ENCODE measurements at places on chromosomes 3 and 15.
A peak's percentile ranks its signal among the peaks of the same experiment; 100 is the strongest.

DNA sequence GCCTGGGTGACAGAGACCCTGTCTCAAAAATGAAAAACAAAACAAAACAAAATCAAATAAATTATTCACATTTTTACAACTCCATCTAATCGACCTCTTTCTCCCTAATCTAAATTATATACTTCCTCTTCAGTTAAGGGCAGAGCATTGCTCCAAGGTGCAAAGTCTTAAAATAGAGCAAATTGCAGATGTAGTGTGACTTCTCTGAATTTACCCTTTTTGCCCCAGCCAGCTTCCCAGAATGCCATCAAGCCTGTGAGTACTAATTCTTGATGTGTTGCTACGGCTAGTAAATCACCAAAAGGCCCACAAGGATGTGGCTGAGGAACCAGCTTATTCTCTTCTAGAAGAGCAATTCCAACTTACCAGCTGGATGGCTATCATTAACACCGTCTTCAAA, 53.4 kb upstream of the PPIB start:
- no peak for DNase-seq

DNA sequence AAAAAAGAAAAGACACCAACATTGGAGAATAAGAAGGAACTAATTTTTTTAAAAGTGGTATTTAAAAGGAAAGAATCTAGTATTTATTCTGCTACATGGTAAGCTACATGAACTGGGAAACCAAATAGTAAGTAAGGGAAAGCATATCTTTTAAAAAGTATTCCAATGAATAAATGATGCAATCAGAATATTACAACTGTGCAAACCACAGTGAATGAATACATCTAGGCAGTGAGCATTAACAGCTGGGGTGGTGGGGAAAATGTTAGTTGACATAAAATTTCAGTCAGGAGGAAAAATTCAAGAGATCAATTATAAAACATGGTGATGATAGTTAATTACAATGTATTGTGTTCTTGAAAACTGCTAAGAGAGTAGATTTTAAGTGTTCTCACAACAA, 16.9 kb downstream of the ICE2 start:
- no peak for DNase-seq

- peak; percentile 80 for DNase-seq
Observed at GRCh38 chr15:57697588-57697987, 8.9 kb upstream of the POLR2M start.

DNA sequence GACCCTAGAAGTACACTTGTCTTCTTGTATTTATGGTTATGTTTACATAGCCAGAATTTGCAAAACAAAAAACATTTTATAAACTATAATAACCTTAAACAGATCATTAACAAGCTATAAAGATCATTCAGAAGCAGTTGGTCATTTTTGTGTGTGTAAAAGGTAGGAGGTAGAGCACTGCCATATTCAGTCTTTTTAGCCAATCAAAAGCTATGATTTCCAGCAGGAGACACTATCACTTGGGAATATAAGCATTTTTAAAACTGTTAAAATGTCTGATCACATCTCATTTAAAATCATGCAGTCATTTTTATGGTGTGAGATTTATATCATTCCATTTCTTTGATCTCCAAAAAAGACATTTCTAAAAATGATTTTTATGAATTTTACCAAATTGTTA, 42.6 kb upstream of the ATP2C1 start:
- DNase-seq: no peak

DNA sequence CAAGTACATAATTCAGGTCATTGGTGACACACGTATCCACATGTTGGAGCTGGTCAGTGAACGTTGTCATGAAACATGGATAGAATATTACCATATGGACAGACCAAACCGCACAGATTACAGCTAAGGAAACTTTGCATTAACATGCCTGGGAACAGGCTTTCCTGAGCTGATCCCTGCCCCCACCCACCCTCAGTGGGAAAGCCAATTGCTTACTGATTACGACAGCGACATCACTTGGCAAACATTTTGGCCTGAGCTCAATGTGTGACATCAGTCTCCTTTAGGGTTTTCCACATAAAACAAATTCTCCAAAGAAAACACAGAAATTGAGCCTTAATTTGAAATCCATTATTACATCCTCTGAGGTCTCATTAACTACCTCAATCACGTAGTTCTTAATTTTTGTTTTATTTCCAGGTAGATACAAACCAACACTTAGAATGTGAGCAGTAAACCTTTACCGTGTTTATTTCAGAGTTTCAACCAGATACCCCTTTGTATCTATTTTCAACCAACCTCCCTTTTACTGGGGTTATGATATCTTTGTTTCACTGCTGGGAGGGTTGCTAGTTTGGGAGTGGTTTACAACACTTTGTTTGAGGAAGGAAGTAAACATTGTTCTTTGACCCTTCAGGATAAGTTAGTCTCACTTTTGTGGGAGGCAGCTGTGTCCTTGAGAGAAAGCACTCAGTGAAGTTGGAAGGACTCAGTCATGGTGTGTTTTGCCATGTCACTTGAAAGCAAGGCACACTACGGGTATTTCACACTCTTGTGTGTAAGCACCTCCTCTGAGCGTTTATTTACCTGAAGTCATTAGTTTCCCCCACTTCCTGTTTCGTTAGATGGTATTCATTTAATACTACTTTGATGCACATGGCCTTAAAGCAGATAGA, 103.1 kb downstream of the CMSS1 start:
- peak; percentile 80 for DNase-seq

GRCh38 chr3:12796171-12797123, at the start of gene CAND2:
CAND2 (plus strand) TSS chr3:12796680; CDS start chr3:12796721, 41 bp downstream.
- peak; percentile 57 for DNase-seq

DNA sequence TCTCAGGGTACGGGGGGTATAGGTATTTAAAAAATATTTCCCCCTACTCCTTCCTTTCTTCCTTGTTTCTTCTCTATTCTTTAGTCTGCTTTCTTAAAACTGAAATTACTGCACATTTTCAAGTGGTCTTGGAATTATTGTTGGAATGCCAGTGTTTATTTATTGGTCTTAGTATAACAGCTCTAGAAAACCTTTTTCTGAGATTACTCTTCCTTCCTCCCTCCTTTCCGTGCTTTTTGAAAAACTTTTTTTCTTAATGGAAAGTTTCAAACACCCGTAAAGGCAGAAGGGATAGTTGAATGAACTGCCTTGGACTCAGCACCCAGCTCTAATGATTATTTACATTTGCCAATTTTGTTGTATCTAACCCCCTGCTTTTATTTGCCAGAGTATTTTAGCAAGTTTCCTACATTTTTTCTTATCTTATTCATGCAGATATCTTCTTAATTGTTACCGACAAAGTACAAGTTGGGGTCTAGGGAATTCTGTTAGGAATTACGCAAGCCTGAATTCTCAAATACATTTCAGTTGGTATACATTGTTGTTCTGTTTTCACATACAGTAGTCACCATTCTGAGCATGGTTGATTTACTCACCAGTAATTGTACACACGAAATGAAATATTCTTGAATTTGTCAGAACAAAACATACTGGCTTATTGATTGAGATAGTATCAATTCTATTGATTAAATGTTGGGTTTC, 36.2 kb downstream of the KAT2B start:
- no peak for DNase-seq

DNA sequence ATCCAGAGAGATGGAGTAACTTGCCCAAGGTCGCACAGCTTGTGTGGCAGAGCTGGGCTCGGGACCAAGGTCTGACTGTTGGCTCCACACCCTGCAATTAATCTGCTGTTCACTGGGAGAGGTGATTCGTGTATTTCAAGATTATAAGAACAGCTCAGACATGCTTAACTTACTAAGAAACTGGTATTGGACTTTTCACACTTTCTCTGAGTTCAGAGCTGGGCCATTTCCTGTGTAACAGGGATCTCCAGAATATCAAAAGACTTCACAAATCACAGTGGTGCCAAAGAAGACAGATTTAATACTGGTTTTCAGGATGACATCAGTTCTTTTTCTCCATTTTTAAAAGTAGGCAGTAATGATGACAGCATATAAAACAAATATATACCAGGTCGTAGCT, 156.8 kb upstream of the UBE2E1 start:
- DNase-seq: no peak

DNA sequence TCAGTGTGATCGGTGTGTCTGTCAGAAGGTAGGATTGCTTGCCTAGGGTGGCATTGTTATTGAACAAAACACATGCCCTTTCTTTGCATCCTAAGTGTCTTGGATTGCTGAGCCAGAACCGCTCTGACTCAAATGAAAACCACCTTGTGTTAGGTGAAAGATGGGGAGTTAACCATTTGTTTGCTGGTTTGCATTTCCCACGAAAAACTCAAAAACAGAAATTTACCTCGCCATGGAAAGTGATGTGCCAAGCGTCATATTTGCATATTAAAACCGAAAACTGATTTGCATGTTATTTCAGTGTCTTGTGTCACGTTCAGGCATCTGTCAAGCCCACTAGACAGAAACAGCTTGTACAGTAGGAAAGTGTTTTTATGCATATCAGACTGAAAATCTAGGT, 474.6 kb upstream of the TPRG1 start:
- DNase-seq: no peak

- DNase-seq: peak; percentile 59
Observed at GRCh38 chr15:39944726-39945125, 10.8 kb downstream of the EIF2AK4 start.

GRCh38 chr3:33117461-33117860, 3.6 kb downstream of the CRTAP start:
- no peak for DNase-seq

DNA sequence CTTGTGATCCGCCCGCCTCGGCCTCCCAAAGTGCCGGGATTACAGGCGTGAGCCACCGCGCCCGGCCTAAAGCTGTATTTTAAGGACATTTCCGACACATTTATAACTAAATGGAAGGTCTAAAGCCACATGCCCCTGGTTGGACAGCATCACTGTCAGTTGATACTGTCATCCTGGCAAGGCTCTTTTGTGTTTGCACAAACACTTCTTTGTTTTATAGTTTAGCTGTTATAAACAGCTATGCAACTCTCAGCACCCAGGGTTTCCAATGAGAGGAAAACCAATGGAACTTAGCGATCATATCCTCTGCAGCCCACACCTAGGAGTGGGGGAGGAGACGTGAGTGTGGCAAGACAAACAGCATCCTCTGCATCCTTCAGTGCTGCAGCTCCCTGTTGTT, 19.7 kb downstream of the NIPA1 start:
- DNase-seq: no peak

DNA sequence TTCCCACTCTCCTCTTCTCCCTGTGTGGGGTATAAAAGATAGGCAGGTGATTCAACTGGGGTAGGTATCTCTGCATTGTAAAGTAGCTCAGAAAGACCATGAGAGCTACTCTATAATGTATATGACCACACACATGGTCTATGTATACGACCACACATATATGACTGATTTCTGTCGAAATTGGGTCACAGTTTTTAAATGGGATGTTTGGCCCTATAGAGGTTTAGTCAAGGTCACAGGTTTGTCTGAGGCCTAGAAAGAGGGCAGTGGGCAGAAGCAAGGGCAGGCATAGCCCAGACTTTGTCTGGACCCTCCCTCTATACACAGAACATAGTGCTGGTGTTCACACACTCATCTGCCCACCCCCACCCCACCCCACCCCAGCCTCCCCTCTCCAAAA, 4.4 kb downstream of the LAMP3 start:
- DNase-seq: no peak

DNA sequence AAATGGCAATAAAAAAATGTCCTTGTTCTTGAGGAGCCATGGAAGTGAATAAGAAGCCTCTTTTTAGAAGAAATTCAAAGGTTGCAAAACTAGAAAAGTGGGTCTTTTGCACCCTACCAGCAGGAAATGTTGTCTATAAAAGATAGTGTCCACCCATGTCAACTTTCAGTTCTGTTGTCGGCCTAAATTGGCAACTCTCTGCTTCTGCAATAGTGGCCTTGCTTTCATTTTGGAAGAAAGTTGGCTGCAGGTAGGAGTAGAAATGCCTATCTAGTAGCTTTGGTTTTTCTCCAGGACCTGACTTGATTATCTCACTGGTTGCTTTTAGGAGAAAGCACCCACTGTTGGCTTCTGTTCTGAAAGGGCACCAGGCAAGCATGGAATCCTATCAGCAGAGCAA, 85.4 kb downstream of the TMEM108 start:
- DNase-seq: no peak

GRCh38 chr3:142618917-142619461, 22.8 kb downstream of the PLS1 start:
- DNase-seq: no peak

DNA sequence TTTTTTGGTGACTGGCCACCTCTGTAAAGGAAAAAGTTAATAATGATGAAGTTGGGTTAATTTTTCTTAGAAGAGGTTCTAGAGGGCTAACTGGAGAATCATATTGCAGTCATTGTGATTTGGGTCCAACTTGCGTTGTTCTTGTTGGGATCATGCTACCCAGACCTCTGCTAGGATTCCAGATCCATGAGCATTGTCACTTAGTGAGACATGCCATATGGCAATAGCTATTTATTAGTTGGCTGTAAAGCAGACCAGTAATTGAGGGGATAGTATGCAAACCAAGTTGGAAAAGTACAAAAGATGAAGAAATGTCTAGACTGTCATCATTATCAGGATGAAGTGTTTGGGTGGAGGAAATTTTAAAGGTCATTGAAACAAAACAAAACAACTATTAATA, 30.7 kb upstream of the P2RY12 start:
- DNase-seq: no peak

DNA sequence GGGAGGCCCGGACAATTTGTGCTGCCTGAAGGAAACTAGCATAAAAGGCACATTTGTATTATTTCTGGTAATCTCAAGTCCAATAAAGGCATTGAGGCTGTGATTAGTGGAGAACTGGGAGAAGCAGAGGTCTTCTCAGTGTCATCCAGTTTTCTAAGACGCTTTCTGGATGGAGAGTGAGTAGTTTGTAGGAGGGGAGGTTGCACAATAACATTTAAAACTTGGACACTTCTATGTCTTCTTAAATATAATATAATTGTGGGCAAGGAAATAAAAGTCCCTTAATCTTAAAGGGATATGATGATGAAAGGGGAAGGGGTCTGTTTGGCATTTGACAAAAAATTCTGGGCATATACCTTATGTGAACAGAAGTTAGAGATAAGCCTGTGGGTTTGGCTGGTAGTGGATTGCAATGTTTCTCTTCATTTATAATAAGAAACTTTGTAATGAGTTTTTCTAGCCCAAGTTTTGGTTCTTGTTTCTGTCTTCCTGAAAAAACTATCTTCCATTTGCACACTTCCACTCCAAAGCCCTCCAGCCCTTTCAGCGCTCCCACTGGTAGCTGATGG, 291.6 kb upstream of the TGFBR2 start:
- no peak for DNase-seq

- DNase-seq: no peak
Observed at GRCh38 chr3:7615043-7615442, 754.1 kb downstream of the GRM7 start.
